Testis (tissue), 5 donors: ENCODE measurements at places on chromosomes 12 and 14. TPM values are rescaled to one million over a fixed set of nuclear protein-coding genes. Genes with fewer than 3 reads are reported as not detected.

DNA sequence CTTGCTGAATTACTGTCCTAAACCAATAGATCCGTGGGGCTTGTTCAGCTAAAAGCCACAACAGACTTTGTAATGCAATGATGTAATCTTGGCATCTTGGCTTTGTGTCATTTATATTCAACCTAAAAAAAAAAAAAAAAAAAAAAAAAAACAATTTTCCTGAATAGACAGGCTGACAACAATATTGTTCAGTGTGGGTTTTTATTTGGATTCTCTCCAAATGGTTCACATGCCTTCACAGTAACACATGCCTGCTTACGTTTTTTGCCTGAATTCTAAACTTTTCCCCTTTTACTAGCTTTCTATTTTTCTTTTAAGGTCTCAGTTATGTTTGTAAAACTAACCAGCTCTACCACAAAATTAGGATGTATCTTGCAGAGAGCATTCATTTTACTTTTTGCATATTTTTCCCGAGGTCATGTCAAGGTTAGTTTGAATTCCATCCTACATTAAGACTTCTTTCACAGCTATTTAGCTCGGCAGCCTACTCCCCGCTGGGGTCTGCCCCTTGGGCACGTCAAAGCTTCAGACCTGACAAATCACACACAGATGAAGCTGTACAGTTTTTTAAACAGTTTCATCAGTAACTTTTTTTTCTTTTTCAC is 213.7 kb upstream of the NPAS3 start:
- H3K4me1 ChIP-seq, result no peaks in the 10 kb centered on the region
- H3K27ac ChIP-seq, result no peak overlapping the region
- no peak overlapping the region for H3K4me3 ChIP-seq
- H3K36me3 ChIP-seq, result no peaks in the 10 kb centered on the region
- H3K27me3 ChIP-seq, result no peaks in the 10 kb centered on the region

DNA sequence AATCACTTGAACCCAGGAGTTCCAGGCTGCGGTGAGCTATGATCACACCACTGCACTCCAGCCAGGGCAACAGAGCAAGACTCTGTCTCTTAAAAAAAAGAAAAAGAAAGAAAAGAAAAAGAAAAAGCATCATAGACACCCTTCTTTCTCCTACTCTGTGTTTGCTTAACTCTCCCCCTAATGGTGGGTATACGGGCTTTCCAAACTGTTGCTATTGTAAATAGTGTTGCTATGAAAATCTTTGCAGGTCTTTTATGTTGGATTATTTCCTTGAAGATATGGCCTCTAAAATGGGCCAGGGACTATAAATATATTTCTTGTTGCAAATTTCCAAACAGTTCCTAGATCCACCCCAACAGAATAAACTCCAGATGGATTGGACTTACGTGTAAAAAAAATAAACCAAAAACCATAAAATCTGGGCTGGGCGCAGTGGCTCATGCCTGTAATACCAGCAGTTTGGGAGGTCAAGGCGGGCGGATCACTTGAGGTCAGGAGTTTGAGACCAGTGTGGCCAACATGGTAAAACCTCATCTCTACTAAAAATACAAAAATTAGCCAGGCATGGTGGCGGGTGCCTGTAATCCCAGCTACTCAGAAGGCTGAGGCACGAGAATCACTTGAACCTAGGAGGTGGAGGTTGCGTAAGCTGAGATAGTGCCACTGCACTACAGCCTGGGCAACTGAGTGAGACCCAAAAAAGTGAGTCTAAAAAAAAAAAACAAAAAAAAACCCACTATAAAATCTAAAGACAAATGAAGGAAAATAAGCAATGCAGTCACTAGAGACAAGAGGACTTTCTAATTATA is 25.9 kb downstream of the NFKBIA start:
- no peak overlapping the region for H3K27ac ChIP-seq
- peaks cover 3% of the 10 kb centered on the region for H3K4me1 ChIP-seq
- no peaks in the 10 kb centered on the region for H3K36me3 ChIP-seq
- no peak overlapping the region for H3K4me3 ChIP-seq
- no peaks in the 10 kb centered on the region for H3K27me3 ChIP-seq

- H3K4me3 ChIP-seq, result no peak overlapping the region
- no peaks in the 10 kb centered on the region for H3K36me3 ChIP-seq
- no peaks in the 10 kb centered on the region for H3K4me1 ChIP-seq
- no peaks in the 10 kb centered on the region for H3K27me3 ChIP-seq
- no peak overlapping the region for H3K27ac ChIP-seq
Measured at GRCh38 chr14:85233756-85234155, 296.2 kb upstream of the FLRT2 start.

DNA sequence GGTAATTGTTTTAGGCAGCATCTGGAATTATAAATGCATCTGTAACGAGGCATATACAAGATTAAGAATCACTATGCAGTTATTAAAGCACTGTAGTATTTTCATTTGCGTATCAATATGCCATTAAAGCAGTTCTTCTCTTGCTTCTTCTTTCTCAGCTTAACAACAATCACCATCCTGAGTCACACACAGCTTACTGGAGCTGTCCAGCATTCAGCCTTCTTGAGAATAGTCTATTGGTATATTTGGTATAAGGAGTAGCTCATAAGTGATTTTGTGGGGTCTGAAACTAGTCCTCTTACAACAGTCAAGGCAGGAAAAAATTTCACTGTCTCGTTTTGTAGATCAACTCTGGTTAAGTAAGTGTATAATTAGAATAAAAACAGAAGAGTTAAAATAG is 523.0 kb upstream of the FOXG1 start:
- no peak overlapping the region for H3K27ac ChIP-seq
- no peaks in the 10 kb centered on the region for H3K4me1 ChIP-seq
- no peak overlapping the region for H3K4me3 ChIP-seq
- no peaks in the 10 kb centered on the region for H3K36me3 ChIP-seq
- H3K27me3 ChIP-seq, result no peaks in the 10 kb centered on the region

- no peaks in the 10 kb centered on the region for H3K36me3 ChIP-seq
- H3K4me3 ChIP-seq, result no peak overlapping the region
- no peak for DNase-seq
- H3K27ac ChIP-seq, result no peak overlapping the region
- no peaks in the 10 kb centered on the region for H3K4me1 ChIP-seq
- H3K27me3 ChIP-seq, result no peaks in the 10 kb centered on the region
Measured at GRCh38 chr12:19674437-19674836, 235.1 kb downstream of the AEBP2 start.

DNA sequence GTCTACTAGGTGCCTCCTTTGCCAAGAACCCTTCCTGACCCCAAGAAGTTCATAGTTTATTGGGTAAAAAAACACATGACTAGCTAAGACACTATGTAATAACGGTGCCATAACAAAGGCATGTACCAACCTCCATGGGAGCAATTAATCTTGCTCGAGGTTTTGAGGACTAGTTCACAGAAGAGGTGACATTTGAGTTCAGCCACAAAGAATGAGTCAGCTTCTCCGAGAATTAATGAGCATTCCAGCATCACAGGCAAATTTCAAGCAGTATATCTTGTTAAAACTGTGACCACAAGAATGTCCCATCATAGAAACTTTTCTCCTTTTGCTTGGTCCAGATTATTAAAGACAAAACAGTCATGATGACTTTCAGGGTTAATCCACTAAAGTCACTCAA is 113.0 kb upstream of the RAP1B start:
- DNase-seq, result no peak
- H3K27me3 ChIP-seq, result no peaks in the 10 kb centered on the region
- H3K4me3 ChIP-seq, result no peak overlapping the region

GRCh38 chr12:71999795-72000194 is 61.1 kb downstream of the TPH2 start:
- DNase-seq, result no peak
- no peaks in the 10 kb centered on the region for H3K27me3 ChIP-seq
- no peaks in the 10 kb centered on the region for H3K4me1 ChIP-seq
- H3K4me3 ChIP-seq, result no peak overlapping the region
- H3K36me3 ChIP-seq, result no peaks in the 10 kb centered on the region
- H3K27ac ChIP-seq, result no peak overlapping the region

DNA sequence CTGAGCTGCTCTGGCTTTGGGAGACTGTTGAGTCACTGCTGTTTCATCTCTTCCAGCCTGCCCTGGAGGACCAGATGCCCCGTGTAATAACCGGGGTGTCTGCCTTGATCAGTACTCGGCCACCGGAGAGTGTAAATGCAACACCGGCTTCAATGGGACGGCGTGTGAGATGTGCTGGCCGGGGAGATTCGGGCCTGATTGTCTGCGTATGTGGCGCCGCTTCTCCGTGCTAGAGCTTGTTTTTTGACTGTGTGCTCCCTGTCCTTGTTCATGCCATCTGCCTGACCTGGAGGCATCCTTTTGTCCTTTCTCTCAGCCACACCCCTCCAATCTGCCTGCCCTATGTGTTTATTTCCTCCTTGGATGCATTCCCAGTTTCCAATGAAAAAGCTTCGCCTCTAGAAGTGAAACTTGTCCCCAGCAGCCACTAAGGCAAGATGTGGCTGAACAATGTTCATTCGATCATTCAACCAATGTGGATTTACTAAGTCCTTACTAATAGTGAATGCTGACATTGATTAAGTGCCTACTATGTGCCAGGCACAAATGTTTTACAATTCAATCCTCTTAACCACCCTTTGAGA is 98.6 kb downstream of the NT5DC3 start:
- no peak overlapping the region for H3K27ac ChIP-seq
- H3K4me1 ChIP-seq, result no peaks in the 10 kb centered on the region
- H3K36me3 ChIP-seq, result no peaks in the 10 kb centered on the region
- no peaks in the 10 kb centered on the region for H3K27me3 ChIP-seq

DNA sequence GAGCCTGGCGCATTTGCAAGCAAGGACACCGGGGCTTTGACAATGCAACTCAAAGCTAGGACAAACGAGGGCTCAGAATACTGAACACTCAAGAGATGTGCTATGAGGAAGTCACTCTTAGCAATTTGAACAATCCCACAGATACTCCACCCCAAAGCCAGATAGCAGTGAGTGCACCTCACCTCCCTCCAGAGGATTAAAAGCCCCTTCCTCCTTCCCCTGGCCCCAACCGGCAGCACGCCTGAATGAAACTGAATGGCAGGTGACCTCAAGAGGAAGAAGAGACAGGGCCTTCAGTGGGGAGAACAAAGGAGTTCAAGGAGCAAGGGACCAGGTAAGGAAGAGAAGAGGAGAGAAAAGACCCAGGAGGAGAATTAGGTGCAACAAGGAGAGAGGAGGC is 1.9 kb upstream of the KRT78 start:
- no peak overlapping the region for H3K4me3 ChIP-seq
- H3K36me3 ChIP-seq, result no peaks in the 10 kb centered on the region
- no peak overlapping the region for H3K27ac ChIP-seq
- no peaks in the 10 kb centered on the region for H3K27me3 ChIP-seq

Gene CLEC4E
- 3.2 TPM for total RNA-seq

Gene KLRC1
- 1.9 TPM for total RNA-seq

Gene BAG5
- 63.4 TPM for total RNA-seq

Gene HOXC9
- total RNA-seq, result 7.8 TPM

Gene GZMH
- not detected for total RNA-seq

Gene SIX1
- 9.0 TPM for total RNA-seq
